Activated CD8-positive, alpha-beta T cell treated with anti-CD3 and anti-CD28 coated beads, Interleukin-2, amount 10 ng/mL, durations not matched to agents 7 days and 5 days (primary cell): ENCODE measurements at places on chromosomes 1 and 21. TPM values are rescaled to one million over a fixed set of nuclear protein-coding genes. Genes with fewer than 3 reads are reported as not detected.

Gene CFAP141
- total RNA-seq = not detected

Gene CELA3A
- not detected for total RNA-seq

Gene SLFNL1
- 0.29 TPM for total RNA-seq

GRCh38 chr1:158008630-158009029 is 15.2 kb downstream of the KIRREL1 start:
- no peak for DNase-seq

DNA sequence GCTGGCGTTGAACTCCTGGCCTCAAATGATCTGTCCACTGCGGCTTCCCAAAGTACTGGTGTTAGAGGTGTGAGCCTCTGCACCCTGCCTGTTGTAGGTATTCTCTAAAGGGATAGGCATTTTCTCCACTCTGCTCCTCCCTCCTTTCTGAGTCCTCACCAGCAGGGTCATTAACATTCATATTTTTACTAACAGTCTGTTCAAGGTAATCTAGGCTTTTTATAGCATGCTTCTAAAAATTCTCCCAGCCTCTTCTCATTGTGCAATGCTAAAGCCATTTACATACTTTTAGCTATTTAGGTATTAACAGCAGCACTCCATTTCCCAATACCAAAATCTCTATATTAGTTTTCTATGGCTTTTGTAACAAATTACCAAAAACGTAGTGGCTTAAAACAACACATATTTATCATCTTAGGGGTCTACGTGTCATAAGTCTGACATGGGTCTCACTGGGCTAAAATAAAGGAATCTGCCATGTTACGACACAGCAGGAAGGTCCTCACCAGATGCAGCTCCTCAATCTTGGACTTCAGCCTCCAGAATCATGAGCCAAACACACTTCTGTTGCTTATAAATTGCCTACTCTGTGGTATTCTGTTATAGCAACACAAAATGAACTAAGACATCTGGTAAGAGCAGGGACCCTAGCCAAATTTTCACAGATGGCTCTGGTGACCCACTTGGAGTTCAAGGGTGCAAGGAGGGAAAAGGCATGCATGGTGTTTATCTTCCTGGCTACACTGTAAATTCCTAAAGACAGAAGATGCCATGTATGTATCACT is 2.9 kb upstream of the SLC2A7 start:
- DNase-seq = no peak

DNA sequence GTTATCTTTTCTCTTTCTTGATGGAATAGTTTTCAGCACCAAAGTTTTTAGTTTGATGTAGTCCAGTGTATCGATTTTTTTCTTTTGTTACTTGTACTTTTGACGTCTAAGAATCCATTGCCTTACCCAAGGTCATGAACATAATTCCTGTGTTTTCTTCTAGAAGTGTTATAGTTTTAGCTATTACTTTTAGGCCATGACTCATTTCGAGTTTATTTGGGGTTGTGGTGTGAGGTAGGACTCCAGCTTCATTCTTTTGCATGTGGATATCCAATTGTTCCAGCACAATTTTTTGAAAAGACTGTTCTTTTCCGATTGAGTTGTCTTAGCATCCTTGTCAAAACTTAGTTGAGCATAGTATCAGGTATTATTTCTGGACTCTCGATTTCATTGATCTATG is 79.4 kb upstream of the SELENON start:
- no peak for DNase-seq
